Stimulated activated CD8-positive, alpha-beta memory T cell treated with anti-CD3 and anti-CD28 coated beads, Interleukin-2, amount 100 ng/mL, for 48 hours (primary cell): ENCODE measurements at places on chromosomes 13 and 19.

DNA sequence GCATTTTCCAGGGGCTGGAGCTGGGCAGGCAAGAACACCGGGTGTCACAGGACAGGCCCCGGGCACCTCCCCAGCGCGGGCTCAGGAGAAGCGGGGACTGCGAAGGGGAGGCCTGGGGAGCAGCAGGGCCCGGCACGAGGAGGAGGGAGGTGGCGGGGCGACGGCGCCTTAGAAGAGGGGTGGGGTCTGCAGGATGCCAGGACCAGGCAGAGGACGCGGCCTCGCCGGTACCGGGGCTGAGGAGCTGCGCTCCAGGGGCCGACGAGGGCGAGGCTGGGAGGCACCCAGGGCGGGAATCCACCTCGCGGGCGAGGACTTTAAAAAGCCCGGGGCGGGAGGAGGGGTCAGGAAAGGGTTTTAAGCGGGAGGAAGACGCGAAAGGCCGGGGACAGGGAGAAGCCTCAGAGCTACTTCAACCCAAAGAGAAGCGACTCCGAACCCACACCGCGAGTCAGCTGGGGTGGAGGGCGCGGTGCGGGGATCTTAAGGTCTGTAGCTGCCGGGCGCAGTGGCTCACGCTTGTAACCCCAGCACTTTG is 665 bp downstream of the ZNF347 start:
- peak; percentile 21 for DNase-seq

DNA sequence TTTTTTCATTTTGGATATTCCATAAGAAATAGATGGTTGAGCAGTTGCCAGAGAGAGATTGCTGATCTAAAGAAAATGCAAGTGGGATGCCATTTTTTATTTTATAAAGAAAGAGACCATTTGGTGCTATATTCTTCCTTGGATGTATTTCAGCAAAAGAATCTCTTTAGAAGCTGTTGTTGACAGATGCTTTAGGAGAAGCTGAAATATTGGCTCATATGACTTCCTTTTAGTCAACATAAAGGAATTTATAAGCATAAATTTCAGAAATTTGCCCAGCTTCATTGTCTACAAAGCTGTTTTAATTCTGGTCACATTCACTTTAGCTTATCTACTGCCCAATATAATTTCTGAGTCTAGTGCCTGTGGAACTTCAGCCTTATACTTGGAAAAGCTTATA is 36.9 kb downstream of the POLR1D start:
- DNase-seq: no peak

GRCh38 chr13:28047757-28048388 is 52.5 kb downstream of the FLT3 start:
- no peak for DNase-seq

DNA sequence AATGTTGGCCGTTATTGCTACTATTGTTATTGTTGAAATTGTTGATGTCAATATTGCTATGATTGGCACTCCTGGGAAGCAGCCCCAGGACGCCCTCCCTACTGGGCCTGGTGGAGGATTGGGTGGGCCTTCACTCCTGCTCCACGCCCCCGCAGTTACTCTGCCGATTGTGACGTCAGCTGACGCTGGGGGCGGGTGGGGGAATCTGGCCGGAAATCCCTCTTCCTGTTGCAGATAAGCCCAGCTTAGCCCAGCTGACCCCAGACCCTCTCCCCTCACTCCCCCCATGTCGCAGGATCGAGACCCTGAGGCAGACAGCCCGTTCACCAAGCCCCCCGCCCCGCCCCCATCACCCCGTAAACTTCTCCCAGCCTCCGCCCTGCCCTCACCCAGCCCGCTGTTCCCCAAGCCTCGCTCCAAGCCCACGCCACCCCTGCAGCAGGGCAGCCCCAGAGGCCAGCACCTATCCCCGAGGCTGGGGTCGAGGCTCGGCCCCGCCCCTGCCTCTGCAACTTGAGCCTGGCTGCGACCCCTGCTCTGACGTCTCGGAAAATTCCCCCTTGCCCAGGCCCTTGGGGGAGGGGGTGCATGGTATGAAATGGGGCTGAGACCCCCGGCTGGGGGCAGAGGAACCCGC is at the start of gene ETV2:
Gene ETV2 (plus strand): TSS at position 231 of the 637 bp plus-strand sequence. CDS start 716 bp downstream, outside the sequence.
- DNase-seq: peak; percentile 40

DNA sequence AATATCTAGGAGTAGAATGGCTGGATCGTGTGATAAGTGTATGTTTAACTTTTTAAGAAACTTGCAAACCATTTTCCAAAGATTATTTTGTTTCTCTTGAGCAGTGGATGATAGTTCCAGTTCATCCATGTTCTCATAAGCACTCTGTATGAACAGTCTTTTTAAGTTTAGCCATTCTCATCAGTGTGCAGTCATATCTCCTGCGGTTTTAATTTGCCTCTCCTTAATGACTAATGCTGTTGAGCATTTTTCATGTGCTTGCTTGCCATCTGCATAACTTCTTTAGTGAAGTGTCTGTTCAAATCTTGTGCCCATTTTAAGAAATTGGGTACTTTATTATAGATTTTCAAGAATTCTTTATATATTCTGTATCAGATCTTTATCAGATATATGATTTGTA is 58.6 kb downstream of the WASF3 start:
- no peak for DNase-seq

- no peak for DNase-seq
These were observed 133.6 kb downstream of the COL4A1 start for GRCh38 chr13:110173247-110173818.

GRCh38 chr13:99151516-99151915 is 49.1 kb upstream of the UBAC2 start:
- DNase-seq: peak; percentile 16

- DNase-seq: no peak
These were observed 313.8 kb upstream of the NBEA start for GRCh38 chr13:34628209-34628682.

- DNase-seq: no peak
These were observed 9.6 kb upstream of the SBNO2 start for GRCh38 chr19:1183543-1184172.

GRCh38 chr13:113345486-113345885 is 18.4 kb downstream of the GRTP1 start:
- no peak for DNase-seq

DNA sequence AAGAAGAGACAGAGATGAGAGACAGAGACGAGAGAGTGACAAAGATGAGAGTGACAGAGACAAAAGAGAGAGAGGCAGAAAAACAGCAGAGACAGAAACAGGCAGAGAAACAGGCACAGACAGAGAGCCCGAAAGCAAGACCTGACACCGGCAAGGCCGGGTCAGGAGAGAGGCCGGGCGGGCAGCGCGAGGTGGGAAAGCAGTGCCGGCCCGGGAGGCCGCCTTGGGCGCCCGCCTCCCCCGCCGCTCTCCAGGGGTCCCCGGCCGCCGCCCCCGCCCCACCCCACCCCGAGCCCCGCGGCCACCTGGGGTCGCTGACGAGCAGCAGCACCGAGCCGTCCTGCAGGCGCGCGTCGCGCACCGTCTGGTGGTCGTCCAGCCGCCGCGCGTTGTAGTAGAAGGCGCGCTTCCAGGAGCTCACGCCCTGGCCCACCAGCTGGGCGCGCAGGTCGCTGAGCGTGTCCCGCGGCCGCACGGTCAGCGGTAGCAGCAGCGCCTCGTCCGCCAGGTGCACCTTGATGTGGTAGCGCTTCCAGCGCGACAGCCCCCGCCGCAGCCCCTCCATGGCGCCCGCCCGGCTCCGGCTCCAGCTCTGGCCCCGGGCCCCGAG is at the start of gene TINCR:
Gene TINCR (minus strand): TSS at position 594 of the 610 bp plus-strand sequence.
- DNase-seq: no peak

DNA sequence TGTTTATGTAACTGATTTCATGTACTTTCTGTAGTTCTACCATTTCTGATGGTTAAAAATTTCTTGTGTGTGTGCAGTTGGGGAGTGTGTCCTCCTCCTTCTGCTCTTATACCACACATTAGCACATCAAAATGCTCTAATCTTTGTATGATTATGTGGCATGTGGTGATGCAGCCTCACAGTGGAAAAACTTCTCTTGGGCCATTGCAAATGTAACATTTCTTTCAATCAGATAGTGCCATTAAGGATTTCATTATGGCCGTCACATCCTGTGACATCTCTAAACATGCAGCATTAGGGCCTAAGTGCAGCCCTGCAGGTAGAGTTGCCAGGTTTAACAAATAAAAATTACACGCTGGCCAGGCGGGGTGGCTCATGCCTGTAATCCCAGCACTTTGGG is 24.9 kb upstream of the ALOX5AP start:
- DNase-seq: no peak

GRCh38 chr13:91405240-91405639 is 6.8 kb downstream of the GPC5 start:
- DNase-seq: no peak

GRCh38 chr19:53466726-53467484 is 628 bp upstream of the ZNF813 start:
- DNase-seq: no peak
